ENCODE measurements at places on chromosomes 5 and 9.

DNA sequence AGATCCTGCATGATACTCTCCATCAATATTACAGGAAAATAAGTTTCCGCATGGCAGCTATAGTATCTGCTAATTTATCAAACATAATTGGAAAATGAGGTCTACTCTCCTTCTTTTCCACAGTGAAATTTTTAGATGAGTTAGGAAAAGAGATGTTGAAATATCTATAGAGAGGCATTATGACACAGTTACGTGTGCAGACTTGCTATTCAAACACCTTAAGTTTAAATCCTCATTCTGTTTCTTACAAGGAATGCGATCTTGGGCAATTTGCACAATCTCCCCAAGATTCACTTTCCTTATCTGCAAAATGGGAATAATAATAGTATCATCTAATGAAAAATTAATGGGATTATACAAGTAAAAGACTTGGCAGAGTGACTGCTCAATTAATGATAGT is 91.7 kb upstream of the SLCO6A1 start:
- DNase-seq: no peak

DNA sequence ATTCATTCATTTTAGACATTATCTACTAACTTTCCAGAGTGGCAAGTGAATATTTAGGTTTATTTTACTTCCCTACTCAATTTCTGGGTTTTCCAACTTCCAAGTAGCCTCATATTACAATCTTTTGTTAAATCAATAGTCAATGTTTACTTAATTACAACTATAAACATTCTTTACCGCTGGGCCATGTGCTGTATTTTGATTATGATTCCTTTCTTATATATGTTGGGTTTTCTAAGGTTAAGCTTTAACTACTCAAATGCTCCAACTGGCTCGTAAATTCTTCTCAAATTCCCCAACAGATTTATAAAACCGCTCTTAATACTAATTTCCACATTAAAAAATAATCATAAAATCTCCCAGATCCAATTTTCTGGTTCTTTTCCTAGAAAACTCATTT is 110.1 kb upstream of the ABCA1 start:
- DNase-seq: no peak

- DNase-seq: no peak
Measured at GRCh38 chr5:169174923-169175322, 126.0 kb downstream of the SLIT3 start.

DNA sequence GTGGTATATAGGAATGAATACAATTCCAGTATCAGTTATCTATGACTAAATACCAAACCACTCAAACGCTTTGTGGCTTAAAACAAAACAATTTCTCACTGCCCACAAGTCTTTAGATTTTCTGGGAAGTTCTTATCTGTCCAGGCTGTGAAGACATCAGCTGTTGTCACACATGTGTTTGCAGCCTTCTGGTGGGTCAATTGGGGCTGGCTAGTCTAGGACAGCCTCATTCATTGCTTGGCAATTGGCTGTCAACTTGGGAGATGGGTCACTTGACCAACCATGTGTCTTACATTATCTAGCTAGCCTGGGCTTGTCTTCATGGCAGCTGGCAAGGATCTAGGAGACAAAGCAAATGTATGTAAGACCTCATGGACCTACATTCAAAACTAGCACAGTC is 53.8 kb upstream of the PAPPA start:
- DNase-seq: no peak

- DNase-seq: no peak
Measured at GRCh38 chr5:151107738-151108520, 27.1 kb upstream of the TNIP1 start.

DNA sequence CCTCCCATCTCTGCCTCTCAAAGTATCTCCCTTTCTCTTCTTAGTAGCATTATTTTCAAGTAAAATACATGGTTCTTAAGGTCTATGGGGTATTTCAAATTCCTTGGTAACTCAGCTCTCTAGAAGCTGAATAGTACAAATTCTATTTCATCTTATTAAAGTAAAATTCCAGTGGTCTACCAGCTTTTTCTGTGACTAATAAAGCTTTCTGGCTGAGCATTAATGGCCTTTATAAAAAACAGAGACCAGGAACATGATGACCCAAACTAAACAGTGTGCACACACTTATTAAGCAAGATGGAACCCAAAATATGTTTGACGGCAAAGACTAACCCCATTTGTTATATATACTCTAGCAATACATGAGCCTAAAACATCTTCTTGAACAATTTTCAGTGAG is 142.6 kb downstream of the OR2K2 start:
- DNase-seq: no peak

DNA sequence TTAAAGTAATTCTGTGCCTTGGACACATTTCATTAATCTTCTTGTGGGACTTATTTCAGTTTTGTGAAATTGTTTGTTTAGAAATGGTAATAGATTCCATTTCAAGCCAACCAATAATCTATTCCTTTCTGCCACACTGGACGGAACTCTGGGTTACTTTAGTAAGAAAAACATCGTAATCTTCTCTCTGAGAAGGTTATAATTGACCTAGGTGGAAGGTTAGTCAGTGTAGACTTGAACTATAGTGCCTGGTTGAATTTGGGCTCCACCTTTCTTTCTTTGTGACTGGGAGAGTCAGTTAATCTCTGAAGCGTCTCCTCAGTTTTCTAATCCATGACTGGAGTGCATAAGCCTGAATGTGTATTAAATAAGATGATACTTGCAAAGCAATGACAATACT is 89.7 kb upstream of the PRLR start:
- no peak for DNase-seq
